ENCODE measurements at places on chromosomes 7 and 10.

DNA sequence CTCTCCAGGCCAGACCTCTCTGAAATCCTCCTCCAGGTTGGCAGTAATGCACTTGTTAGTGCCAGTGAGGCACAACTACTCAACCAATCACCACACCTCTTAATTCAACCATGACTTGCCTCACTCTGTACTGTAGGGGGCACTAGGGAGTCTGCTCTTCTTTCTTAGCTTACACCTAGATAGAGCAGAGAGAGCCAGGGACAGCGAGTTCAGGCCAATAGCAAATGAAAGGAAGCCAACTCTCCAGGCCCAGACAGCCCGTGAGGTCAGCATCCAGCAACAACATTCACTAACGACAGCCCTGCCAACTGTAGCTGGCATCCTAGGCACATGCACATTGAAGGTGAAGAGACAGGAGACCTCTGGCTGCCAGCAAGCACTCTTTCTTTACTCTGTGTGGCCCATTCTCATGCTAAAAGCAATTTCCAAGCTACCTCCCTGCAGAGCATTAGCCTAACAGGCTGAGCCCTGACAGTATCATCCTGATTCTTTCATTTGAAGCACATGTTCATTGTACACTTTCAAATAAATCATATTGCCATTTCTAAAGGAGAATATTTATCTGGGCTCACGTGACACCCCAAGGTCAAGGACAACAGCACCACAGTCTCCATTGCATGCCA lies 136.3 kb downstream of the DPY19L1 start:
- no peak for DNase-seq

DNA sequence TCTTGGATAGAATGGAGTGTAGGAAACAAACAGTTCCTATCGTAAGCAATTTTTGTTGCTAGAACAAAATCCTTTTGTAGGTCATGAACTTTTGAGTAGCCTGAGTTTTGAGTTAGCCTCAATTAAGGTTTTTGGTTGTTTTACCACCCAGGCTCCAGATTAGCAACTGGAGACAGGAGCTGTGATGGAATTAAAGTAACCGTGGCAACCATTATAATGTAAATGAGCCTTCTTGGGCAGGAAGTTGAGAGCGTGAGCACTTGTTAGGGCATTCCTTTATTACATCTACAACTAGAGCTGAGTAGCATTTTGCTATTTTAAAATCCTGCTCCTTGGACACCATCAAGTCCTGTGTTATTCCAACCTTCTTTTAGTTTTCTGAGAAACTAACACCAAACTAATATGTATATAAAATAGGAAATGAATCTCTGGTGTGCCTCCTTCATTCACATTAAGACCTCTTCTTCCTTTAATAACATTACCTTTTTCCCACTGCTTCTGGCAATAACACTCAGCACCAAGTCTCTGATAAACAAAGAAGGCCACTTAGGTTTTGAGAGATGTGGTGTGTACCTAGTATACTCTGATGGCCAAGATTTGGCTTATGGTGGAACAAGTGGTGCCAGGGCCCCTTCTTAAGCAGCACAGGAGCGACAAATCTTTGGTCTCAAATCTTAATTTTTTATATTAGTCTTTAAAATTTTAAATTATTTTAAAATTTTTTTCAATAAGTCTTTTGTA lies 34.0 kb downstream of the AHCYL2 start:
- no peak for DNase-seq

GRCh38 chr10:48978318-48978717 lies 38.7 kb upstream of the LRRC18 start:
- no peak for DNase-seq

DNA sequence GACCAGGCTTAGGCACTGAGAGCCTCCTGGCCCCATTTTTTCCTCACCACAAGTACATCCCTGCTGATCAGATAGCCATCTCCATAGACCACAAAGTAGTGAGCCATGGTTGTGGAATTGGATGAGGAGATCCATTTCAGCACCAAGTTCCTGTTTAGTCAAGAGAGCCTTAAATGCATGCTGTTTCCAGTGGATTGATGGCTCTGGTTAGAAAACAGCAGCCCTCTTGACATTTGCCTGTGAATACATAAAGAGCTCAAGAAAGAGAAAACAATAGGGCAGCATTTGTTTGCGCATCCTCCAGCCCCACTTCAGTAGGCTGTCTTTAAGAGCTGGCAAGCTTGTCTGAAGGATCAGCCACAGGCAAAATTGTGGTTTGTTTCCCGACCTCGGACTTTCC lies 251.2 kb downstream of the POU6F2 start:
- DNase-seq = no peak

DNA sequence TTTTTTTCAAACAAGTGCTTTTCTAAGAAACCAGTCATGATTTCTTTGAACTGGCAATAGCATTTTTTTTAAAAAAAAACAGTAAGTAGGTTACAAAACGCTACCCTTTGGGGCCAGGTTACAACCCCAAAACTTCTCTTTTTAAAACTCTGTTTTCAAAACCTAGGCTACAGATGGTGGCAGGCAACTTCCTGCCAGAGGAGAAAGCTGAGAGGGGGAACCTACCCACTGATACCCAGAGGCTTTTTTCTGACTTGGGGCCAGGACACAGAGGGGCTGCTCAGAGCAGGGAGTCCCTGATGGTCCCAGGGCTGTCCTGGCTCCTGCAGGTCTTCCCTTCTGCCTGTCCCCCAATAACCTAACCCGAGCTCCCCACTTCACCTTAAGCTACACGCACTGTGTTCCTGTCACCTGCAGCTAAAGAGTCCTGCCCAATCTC lies 6.9 kb downstream of the STN1 start:
- no peak for DNase-seq

GRCh38 chr10:61887772-61888171 lies 13.7 kb upstream of the ARID5B start:
- no peak for DNase-seq

DNA sequence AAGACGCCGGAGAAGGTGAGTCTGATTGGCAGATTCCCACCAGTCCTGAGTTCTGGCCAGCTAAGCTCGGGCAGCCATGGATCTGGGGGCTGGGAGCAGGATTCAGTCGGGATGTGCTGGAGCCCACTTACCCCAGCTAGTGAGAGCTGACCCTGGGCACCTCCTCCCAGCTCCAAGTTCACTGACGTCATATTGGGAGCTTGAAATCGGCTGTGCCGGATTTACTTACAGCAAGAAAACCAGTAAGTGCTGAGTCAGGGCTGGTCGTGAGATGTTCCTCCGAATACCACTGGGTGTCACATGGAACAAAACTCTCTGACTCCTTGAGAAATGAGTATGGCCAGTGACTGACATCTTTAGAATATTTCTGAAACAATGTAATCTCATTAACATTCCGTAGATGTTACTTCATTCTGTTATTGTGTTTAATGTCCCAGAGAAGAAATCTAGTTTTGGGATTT lies 621.2 kb downstream of the SDK1 start:
- no peak for DNase-seq

DNA sequence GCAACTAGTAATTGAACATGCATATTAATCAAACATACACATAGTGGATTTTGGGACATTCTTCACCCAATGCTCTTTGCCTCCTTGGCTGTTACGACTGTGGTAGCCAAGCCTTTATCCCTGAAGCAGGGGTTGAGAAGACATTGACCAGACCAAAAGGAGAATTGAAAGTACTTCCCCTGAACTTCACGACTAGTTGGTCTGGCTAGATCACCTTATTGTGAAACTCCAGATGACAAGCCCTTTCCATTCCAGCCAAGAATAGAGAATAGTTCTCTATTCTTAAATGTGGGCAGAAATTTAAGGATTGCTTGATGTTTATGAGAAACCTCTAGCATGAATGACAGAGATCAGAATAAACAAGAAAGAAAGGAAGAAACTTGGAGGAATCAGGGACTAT lies 97.0 kb downstream of the LRMDA start:
- DNase-seq = peak; percentile 49

DNA sequence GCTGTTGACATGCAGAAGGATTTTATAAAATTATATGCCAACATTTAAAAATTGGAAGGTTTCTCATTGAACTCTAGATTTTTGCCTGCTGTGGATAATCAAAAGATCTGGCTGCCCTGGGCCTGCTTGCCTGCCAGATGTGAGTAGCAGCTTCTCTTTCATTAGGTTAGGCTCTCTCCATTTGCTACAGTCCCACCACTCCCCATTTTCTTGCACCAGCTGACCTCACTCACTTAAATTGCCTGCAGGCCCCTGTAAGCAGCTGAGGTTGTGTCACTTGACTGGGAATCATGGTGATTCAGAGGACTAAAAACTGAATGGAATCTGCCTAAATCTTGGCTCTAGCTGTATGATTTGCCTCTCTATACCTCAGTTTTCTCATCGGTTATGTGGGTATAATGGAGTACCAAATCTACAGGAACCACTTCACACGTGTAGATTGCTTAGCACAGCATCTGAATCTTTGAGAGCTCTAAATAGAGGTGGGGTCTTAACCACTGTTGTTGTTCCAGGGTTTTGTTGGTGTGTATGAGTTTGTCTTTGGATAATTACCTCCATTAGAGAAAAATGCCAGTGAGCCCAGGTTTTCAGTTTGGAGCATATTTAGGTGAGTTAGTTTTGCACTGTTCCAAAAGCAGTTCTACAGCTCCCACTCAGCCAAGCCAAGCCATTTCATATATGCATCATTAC lies 18.6 kb upstream of the RAPGEF5 start:
- DNase-seq = no peak

GRCh38 chr10:46995234-46995633 lies 84.0 kb downstream of the PTPN20 start:
- DNase-seq = no peak

DNA sequence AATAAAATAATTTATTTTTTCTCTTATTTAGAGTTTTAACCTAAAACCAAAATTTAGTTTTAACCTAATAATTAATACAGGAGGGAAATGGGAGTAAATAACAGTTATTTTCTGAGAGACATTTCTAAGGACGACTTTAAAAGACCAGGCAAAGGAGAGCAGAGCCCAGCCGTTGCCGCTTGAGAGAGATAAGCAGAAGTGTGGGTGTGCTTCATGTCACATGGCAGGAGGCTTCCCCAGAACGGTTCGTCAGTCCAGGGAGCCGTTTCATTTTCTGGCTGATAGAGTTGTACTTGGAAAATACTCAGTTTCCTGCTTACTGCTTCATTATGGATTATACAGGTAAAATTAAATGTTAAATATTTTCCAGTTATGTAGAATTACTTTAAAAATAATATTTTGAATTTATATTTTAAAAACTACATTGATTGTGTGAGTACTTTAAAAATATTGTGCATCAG lies 61.4 kb downstream of the ST7 start:
- no peak for DNase-seq

DNA sequence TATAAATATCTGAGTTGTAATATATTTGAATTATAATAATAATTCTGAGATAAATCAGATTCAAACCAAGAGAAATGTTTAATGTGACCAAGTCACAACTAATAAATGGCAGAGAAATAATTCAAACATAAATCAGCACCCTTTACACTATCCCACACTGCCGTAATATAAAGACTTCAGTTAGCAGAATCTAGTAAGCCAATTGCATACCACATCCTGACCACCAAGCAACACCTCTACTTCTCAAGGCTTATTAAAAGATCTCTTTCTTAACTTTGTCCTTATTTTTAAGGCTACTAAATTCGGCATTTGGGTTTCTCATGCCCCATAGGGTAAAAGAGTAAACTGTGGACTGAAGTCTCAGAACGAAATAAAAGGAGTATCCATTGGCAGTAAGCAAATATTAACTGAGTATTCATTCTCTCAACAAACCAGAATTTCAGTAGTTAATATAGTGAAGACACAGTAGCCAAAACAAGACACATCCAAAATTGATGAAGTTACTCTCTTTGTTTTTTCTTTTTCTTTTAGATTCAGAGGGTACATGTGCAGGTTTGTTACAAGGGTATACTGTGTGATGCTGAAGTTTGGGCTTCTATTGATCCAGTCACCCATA lies 14.8 kb downstream of the ACBD5 start:
- no peak for DNase-seq

DNA sequence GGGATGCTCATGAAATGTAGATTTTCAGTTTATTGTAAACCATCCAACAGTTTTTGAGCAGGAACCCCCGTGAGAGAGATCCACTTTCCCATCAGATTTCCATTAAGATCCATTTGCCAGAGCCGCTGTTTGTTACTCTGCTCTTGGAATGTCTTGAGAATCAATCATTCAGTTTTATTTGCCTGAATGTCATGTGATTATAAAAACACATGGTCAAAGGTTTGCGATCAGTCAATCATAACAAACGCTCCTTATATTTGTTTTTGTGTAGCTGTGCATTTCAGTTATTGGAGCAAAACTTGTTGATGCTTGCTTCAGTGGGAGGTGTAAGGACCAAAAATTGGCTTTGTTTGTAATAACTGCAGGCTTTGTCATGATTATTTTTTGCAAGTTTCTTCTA lies 155.8 kb upstream of the RHOBTB1 start:
- DNase-seq = no peak

GRCh38 chr10:13787015-13787421 lies 200.3 kb downstream of the PRPF18 start:
- DNase-seq = no peak

GRCh38 chr10:8086315-8086714 lies 31.8 kb downstream of the GATA3 start:
- no peak for DNase-seq

- no peak for DNase-seq
Measured at GRCh38 chr7:140619176-140619575, 21.4 kb downstream of the DENND2A start.

DNA sequence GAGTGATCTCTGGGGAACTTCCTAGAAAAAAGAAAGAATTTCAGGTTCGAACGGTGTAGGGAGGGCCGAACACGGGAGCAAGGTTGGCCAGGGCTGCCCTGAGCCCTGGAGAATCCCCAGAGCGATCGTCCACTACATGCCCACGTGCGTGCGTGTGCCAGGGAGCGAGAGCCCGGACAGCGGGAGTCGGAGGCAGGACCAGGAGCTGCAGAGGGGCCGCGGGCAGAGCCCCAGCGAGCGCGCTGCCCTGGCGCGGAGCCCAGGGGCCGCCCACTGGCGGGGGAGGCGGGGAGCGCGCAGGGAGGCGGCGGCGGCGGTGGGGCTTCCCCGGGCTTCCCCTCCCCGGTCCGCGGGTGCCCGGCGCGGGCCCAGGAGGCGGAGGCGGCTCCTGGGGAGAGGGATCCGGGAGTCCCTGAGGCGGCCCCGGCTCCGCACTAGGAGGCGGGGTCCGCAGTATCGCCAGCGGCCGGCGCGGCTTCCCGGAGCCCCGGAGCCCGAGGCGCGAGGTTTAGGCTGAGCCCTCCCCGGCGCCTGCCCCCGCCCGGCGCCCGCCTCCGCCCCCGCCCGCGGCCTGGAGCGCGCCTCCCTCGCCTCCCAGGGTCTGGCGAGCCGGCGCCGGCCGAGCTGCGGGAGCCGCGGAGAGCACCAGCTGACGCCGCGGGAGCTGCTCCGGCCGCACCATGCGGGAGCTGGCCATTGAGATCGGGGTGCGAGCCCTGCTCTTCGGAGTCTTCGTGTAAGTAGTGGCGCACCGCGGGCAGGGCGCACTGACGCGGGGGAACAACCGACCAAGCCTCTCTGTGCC lies at the start of gene PLPP4:
TSS of gene PLPP4 (plus strand) at position 602 of the 805 bp plus-strand sequence. CDS start at position 681, 79 bp downstream.
- DNase-seq = no peak

- no peak for DNase-seq
Measured at GRCh38 chr10:93757136-93757535, 600 bp upstream of the LGI1 start.

DNA sequence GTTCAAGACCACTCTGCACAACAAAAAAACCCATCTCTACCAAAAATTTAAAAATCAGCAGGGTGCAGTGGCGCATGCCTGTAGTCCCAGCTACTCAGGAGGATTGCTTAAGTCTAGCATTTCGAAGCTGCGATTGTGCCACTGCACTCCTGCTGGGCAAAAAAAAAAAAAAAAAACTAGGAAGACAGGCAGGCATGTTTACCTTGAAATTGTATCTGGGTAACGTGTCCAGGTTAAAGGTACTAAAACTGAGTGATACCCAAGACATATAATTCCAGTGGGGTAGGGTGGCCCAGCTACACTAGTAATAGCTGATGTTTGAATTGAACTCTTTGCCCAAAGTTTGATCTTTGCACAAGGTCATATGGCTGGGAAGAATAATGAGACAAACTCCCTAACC lies 16.2 kb downstream of the GHITM start:
- no peak for DNase-seq
